ENCODE measurements at places on chromosomes 3 and 15.
A peak's percentile ranks its signal among the peaks of the same experiment; 100 is the strongest.

GRCh38 chr3:78988324-78988723, 779.5 kb downstream of the ROBO1 start:
- DNase-seq, result no peak

- DNase-seq, result no peak
Measured at GRCh38 chr15:36136049-36136448, 443.4 kb upstream of the CDIN1 start.

GRCh38 chr15:64950888-64951287, 38.8 kb downstream of the SPG21 start:
- DNase-seq, result no peak

GRCh38 chr3:122481390-122481789, 33.3 kb downstream of the KPNA1 start:
- no peak for DNase-seq

- no peak for DNase-seq
Measured at GRCh38 chr3:71705681-71706080, 19.5 kb downstream of the EIF4E3 start.

GRCh38 chr15:31051496-31052080, 49.9 kb downstream of the TRPM1 start:
- no peak for DNase-seq

DNA sequence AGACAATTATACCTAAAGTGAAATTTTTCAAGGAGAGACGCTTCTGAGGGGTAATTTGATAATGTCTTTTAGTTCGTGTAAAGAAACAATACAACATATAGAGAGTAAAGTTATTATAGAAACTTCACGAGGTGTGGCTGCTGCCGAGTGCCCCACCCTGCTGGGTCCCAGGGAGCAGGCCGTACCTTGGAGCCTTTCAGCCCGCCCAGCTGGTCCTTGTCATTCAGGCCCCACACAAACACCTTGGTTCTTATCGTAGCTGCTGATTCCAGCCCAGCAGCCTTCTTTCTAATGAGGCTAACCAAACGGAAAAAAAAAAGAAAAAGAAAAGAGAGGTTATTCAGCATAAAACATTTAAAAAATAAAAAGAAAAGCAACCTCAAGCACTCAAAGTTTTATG, 83.1 kb upstream of the OCA2 start:
- no peak for DNase-seq

DNA sequence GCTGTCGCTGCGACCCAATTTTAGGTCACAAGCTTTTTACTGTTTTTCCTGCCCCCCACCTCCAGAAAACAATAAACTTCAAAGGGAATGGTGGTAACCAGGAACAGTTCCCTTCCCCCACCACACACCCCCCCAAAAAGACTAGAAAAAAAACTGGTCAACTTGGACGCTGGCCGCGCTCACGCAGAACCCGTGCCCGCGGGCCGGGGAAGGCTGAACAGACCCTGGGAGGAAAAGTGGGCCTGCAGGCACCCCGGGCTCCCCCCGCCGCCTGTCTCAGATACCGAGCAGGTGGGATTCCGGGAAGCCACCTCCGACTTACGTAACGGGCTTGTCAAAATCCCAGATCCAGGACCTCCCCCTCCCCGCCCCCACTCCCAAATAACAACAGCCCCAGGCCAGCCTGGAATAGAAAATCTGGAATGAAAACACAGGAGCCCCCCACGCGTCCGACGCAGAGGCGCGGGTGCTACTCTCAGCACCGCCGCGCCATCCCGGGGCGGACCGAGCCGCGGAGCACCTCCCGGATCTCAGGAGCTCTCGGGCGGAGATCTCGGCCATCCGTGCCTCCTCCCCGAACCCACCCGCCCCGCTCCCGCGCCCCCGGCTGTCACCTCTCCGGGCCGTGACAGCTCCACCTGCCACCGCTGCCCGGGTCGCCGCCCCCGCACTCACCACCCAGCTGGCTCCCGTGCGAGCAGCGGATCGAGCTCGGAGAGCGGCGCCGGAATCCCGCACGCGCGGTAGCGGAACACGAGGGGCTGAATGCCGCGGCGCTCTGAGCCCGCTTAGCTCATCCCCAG, 557 bp downstream of the DENND4A start:
- peak; percentile 58 for DNase-seq

- DNase-seq, result no peak
Measured at GRCh38 chr3:64031540-64032508, 8.5 kb upstream of the PSMD6 start.

GRCh38 chr15:36601952-36602351, 22.5 kb downstream of the CDIN1 start:
- no peak for DNase-seq

DNA sequence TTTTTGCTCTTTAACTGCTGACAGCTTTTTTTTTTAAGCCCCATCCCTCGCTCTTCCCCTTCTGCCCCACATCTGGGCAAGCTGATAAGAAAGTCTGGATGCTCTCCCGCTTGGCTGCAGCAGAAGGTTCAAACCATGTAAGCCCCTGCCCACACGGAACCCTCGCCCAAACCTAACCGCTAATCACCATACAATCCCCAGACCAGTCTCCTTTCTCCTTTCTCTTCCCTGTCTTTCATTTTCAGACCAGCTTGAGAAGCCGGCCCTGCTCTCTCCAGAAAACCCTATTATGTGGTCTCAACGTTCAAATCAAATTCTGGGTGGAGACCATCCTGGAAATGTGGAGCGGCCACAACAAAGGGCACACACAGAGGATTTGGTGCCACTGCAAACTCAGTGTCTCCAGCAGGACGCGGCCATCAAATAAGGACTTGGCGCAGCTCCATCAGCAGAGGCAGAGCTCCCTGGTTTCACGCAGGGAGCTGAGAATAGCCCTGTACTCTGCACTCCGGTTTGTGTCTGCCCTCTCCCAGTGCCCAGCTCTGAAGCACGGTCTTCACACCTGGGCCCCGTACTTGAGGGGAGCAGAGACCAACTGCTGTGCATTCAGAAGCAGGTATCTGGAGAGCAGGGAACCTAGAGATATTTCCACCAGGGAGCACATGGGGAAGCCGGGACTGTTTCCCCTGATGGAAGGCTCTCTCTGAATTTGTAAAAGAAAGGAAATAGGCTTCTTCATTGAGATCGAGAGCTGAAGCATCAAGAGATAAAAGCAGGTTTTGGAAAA, 92.6 kb downstream of the XXYLT1 start:
- no peak for DNase-seq

DNA sequence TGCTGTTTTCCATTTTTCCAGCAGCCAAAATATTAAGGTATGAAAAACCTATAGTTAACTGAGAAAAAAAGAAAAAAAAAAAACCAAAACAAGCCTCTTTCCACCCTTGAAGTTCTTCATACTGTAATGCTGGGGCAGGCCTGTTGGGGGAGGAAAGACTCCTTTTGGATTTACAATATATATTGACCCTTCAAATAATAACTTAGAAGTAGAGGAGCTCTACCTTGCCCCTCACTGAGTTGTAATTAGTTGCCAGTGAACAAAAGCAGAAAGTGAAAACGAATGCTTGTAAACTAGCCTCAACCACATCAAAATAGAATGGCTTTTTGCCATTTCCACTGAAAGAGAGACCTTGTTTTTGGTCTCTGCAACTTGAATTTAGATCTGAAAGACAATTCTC, 326.6 kb downstream of the NR2F2 start:
- no peak for DNase-seq

DNA sequence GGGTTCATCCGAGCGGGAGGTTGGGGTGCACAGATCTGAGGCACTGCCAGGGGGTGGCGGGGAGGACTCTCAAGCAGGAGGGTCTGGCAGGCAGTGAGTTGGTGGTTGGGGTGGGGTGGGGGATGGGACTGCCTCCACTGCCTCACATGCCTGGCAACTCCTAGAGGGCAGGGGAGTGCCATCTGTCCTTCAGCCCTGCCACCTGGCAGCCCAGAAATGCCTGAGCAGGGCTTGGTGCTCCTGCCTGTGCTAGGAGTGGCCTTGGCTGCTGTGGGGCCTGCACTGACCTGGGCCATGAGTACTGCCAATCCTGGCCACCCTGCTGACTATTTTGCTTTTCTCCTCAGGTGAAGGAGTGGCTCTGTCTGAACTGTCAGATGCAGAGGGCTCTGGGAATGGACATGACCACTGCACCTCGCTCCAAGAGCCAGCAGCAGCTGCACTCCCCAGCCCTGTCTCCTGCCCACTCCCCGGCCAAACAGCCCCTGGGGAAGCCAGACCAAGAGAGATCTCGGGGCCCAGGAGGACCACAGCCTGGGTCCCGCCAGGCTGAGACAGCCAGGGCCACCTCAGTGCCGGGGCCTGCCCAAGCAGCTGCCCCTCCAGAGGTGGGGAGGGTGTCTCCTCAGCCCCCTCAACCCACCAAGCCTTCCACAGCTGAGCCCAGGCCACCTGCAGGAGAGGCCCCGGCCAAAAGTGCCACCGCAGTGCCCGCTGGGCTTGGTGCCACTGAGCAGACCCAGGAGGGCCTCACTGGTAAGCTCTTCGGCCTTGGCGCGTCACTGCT, 32.0 kb upstream of the APEH start:
- no peak for DNase-seq
